ENCODE measurements at places on chromosomes 16 and 17. TPM values are rescaled to one million over a fixed set of nuclear protein-coding genes. Genes with fewer than 3 reads are reported as not detected.
A peak's percentile ranks its signal among the peaks of the same experiment; 100 is the strongest.

The C16orf96 gene
- total RNA-seq: 1.6 TPM

DNA sequence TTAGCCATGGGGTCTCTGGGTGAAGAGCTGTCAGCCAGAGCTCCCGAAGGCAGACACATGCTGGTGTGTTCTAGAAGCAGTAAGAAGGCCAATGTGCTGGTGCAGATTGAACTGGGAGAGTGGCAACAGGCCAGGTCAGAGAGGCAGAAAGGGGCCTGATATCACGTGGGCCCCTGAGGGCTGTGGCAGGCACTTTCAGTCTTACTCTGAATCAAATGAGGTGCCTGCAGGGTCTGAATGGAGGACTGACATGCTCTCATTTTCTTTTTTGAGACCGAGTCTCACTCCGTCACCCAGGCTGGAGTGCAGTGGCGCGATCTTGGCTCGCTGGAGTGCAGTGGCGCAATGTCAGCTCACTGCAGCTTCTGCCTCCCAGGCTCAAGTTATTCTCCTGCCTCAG lies 293.8 kb downstream of the ABCC12 start:
- no peak for DNase-seq

The VAT1L gene
- total RNA-seq: 49.6 TPM

DNA sequence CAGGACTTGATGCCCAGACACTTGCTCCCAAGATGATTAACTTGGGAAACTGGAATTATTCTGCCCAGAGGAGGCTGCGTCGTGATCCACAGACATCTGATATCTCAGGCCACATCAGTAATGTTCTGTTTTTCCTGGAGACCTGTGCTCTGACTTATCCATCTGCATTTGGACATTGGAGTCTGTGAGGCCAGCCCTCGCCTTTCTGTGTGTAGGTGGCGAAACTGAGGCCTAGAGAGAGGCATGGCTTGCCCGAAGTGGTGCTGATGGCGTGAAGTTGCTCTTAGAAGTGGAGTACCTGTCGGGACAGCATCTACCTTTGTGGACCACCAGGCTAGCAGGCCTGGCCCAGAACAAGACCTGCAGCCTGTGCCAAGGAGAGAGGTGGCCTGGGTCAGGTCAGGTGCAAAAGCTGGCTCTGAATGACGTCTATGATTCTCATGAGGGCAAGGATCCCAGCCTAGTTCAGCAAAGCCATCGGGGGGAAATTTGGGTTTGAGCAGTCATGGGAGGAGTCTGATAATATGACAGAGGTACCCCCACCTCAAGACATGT lies 186.8 kb upstream of the ZNF469 start:
- DNase-seq: no peak

DNA sequence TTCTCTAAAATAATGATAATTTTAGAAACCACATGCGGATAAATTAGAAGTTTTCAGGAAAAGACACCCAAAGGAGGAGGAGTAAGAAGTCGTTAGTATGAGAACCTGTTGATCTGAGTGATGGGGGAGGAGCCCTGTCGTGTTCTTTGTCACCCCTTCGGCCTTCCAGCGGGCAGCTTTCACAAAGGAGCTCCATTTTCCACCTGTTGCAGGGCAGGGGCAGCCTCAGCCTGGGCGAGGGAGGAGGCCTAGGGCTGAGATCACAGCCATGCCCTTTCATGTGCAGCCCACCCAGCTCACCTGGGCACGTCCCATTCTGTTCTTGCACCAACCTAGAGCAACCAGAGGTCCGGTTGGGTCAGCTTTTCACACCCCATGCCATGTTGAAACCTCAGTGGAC lies 5.3 kb downstream of the DUSP14 start:
- DNase-seq: no peak

The G6PC1 gene
- total RNA-seq: not detected

- no peak for DNase-seq
Observed at GRCh38 chr16:17469011-17469740, 1.6 kb downstream of the XYLT1 start.

DNA sequence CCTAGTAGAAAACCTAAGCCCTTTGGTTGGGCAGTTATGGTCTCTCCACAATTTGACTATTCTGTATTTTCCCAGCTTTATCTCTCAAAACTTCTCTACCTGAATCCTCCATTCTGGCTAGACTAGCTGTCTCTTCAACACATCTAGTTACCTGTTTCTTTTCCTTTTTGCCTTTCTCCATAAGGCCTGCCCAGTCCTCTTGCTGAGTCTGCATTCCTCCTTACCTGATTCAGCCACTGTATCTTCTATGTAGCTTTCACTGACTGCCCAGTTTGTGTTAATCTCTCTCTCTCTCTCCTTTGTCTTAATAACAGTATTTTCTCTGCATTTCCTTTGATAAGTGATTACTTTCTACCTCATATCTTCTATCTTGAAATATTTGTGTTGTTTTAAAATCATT lies 2.1 kb upstream of the EVI2A start:
- DNase-seq: no peak

The PPP1R27 gene
- total RNA-seq: not detected

GRCh38 chr17:17253406-17253805 lies 16.4 kb upstream of the FLCN start:
- no peak for DNase-seq

- DNase-seq: no peak
Observed at GRCh38 chr17:28612936-28613872, 781 bp downstream of the RSKR start.

The MYOCD gene
- total RNA-seq: 4.9 TPM

DNA sequence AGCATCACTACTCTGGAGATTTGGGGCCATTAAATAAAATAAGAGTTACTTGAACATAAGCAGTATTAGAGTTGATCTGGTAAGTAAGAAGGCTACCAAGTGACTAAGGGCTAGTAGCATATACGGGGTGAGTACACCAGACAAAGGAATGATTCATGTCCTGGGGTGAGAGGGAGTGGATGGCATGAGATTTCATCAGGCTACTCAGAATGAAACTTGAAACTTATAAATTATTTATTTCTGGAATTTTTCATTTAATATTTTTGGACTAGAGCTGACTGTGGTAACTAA lies 2.3 kb downstream of the SLFN5 start:
- no peak for DNase-seq

The HS3ST3A1 gene
- total RNA-seq: 6.6 TPM

The HIRIP3 gene
- total RNA-seq: 18.5 TPM

DNA sequence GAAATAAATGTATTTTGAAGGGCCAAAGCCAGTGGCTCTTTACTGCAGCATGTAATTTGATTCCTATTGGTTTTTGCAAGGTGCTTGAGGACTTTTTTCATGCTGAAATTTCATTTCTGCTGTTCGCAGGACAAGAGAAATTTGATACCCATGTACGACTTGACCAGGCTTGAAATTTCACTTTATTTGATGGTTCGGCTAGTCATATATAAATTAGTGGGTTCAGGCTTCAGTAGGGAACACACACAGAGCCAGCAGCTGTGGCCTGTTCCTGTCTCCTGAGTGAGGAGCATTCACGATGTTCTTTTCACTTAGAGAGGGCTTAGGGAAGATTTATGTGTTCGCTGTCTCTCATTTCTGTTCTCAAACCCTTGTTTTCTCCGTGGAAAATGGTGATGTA lies 258.4 kb upstream of the CACNG5 start:
- DNase-seq: no peak

GRCh38 chr16:55282441-55282840 lies 41.6 kb upstream of the IRX6 start:
- DNase-seq: no peak

DNA sequence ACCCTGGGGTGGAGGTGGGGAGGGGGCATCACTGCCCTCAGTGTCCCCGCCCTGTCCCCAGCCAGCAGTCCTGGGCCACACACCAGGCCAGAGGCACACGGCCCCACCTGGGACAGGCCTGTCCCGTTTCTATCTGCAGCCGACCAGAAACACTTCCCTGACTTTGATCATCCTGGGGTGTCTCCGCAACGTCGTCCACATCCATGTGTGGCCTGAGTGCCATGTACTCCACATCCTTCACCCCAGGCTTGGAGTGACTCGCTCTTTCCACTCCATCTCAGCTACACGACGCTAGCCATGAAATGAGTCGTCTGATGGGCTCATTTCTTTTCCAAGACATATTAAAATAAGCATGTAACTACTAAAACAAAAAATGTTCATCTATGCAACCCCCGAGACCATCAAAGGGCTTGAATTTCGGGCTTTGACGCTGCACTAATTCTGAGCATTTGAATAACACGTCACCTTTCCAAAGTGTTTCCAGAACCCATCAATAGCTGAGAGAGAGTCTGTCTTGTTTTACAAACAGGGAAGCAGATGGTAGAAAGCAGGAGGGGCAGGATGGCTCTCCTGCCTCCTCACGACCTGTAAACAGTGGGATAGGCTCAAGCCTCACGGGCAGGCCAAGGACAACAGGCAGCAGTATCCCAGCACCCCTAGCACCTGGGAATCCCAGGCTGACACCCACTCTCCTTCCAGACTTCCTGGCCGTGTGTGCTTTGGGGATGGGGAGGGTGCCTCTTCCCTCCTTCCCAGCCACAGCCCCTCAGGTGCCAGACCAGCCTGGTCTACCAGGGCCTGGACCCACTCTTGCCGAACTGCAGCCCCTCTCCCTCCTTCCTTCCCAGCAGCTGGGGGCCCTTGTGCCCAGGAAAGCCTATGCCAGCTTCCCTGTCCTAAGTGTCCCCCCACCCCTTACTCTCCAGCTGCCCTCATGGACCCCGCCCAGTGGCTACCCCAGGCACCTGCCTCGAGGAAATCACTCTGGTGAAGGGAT lies 20.0 kb upstream of the RASD1 start:
- no peak for DNase-seq

GRCh38 chr17:64572682-64573154 lies 65.9 kb downstream of the CEP95 start:
- no peak for DNase-seq

- no peak for DNase-seq
Observed at GRCh38 chr16:81996664-81997509, 14.4 kb downstream of the SDR42E1 start.

The RMI2 gene
- total RNA-seq: 96.0 TPM

DNA sequence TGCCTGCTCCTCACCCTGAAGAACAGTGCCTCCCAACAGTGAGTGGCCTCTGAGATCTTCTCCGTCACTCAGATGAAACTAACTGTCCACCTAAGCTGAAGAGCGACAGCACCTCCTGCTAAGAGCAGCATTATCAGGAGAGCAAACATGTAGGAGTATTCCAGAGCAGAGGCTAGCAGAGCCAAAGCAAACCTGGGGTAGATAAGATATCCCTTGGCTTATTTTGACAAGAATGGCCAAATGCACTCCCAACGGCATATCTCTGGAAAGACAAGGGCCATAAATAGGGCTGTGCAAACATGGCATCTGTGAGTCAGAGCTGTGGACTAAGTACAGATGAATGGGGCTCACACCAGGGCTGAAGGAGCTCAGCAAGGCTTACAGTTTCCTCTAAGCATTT lies 96.3 kb downstream of the NDEL1 start:
- no peak for DNase-seq

DNA sequence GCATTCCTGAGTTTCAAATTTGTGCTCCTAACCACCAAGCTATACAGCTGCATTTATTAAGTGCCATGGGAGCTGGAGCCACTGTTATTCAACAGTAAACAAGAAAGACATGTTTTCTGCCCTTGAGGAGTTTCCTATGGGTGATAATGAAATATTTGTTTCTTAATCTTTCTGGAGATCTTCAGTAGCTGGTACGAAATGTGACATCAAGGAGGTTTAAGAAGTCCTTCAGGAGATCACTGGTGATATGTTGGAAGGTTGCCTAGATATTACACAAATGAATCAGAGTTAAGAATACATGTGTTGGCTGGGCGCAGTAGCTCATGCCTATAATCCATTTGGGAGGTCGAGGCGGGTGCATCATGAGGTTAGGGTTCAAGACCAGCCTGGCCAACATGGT lies 14.9 kb downstream of the RHOT1 start:
- DNase-seq: no peak

DNA sequence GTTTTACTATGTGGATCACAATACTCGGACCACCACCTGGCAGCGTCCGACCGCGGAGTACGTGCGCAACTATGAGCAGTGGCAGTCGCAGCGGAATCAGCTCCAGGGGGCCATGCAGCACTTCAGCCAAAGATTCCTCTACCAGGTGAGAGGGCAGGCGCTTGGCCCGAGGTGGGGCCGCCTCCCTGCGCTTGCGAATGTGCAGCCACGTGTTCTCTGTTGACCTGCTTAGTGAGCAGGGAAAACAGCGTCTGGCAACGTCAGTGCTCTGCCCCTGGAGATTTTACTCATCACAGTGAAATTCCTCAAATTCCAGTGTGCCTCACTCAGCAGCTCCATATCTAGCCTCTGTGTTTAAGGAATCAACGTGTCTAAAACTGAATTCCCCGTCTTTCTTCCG lies 33.4 kb upstream of the CLEC18A start:
- peak; percentile 46 for DNase-seq

DNA sequence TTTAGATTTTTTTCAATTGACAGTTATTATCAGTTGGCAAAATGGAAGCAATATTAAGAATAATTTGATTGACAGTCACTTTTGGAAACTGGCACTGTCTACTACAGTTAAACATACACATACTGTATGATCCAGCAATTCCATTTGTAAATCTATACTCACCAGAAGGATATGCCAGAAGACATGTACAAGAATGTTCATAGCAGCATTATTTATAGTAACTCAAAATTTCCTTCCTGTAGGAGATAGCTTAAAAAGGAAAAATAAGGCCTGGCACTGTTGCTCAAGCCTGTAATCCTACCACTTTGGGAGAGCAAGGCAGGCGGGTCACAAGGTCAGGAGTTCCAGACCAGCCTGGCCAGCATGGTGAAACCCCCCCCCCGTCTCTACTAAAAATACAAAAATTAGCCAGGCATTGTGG lies 89.3 kb downstream of the VMP1 start:
- DNase-seq: no peak

DNA sequence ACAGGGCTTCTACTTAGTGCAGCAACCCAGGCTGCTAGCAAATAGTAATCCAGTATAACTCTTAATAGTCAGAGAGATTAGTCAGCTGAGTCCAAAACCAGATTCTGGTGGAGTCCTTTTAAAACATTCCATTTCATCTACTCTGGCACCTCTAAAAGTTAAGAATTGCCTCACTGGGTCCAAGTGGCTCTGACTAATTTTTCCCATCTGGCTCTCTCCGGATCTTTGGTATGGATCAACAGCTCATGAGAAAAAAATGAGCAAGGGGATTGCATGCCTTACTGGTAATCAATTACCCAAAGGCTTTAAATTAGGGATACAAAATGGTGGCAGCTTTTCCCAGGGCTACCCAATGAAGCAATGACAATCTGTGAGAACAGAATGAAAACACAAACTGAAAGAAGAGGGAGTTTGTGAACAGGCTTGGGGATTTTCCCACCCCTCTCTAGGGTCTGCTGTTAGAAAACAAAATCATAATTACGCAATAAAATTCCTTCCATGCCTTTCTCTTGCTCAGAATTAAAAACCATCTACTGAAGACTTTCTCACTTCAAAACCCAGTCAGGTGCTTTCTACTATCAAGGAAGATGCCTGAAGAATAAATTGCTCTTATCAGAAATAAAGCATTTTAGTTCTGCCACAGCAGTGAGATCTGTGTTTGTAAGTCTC lies 84.6 kb upstream of the PMFBP1 start:
- no peak for DNase-seq
